Heart right ventricle (tissue), 16 donors: ENCODE measurements at places on chromosomes 3 and 15.
A peak's percentile ranks its signal among the peaks of the same experiment; 100 is the strongest.

- no peak for DNase-seq
Observed at GRCh38 chr3:11810276-11810675, 36.4 kb downstream of the TAMM41 start.

GRCh38 chr15:72774696-72775383, 8.7 kb downstream of the ADPGK start:
- DNase-seq: no peak

GRCh38 chr15:40430271-40430805, 10.4 kb upstream of the BAHD1 start:
- DNase-seq: no peak

DNA sequence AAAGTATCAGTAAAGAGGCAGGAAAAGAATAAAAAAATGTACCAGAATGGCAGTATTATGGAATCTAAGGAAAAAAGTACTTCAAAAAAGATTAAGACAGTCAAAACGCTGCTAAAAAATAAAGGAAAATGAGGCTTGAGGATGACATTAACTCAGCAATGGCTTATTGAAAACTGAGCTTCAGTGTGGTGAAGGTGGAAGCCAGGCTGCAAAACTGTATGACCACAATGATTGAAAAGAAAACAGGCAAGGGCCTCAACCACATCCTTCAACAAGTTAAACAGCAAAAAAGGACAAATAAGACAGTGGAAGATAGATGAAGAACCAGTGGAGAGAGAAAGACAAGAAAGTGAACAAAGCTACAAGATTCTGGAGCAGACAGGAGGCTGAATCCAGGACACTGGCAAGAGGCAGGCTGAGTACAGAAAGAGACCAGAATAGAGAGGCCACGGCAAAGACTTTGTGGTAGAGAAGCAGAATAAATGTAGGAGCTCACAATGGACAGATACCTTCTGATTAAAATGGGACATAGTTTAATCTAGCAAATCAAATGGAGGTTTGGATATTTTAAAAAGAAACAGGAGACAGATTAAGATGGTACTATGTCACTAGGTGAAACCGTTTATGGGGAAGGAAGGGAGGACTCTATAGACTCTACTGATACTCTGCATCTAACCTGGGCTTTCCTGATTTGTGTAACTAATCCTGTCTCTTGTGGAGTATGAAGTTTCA, 86.1 kb downstream of the TJP1 start:
- no peak for DNase-seq

DNA sequence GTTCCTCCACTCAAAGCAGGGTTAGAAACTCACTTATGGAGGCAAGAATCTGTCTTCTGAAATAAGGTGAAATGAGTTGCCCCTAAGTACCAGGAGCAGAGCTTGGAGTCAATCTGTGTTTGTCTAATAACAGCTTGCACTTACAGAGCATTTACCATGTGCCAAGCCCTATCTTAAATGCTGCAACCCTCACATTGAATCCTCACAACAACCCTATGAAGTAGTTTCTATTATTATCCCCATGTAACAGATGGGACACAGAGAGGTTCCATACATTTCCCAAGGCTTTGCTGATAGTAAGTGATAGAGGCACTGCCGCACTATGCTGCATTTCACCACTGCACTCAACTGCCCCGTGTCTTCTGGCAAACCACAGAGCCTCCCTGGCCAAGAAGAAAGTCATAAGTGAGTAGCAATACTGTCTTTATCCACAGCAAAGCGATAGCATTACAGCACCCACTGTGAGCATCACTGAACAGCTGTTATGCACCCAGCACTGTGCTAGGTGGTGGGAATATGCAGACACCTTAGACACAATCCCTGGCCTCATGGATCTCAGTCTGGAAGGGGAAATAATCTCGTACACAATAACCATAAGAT, 141.5 kb downstream of the SSR3 start:
- DNase-seq: no peak

DNA sequence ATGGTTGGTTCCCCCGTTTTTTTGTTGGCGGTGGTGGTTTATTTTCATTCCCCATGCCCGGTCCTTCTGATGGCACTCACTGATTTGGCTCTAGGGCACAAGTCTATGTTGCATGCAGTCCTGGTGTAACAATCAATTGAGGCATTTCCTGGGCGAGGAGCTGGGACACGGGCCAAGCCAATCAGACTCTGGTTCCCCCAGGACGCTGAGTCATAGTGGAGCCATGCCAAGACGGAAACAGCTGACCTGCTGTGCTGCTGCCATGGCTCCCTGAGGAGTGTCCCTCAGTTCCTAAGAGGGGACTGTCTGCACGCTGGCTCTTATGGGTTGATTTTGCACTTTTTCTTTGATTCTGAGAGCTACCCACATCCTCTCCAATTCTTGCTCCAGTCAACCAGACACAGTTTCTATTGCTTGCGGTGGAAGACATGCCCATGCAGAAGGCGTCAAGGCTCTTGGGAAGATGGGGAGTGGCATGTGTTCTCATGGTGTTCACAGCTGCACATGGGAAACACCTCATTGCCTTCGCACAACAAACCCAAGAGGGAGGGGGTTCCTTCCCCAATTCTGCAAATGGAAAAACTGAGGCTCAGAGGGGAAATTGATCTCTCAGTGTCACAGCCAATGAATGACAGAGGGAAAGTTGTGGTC, 28.3 kb upstream of the ALDH1L1 start:
- DNase-seq: peak; percentile 81

- no peak for DNase-seq
Observed at GRCh38 chr15:26910715-26911114, 43.9 kb downstream of the GABRA5 start.

DNA sequence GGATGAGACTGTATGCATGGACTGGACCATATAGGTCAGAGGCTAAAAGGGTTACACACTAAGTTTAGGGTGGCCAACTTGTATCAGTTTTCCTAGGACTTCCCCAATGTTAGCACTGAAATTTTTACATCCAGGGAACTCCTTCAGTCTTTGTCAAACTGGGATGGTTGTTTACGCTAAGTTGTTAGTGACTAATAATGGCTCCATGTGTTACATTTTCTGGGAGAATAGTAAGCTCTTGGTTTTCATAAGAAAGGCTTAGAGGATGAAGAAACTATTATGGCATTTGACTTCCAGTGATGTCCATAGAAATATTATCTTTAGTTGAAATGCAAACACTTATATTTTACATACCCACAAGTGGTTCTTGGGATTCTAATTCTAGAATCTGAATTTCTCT, 57.9 kb upstream of the ST3GAL6 start:
- no peak for DNase-seq

DNA sequence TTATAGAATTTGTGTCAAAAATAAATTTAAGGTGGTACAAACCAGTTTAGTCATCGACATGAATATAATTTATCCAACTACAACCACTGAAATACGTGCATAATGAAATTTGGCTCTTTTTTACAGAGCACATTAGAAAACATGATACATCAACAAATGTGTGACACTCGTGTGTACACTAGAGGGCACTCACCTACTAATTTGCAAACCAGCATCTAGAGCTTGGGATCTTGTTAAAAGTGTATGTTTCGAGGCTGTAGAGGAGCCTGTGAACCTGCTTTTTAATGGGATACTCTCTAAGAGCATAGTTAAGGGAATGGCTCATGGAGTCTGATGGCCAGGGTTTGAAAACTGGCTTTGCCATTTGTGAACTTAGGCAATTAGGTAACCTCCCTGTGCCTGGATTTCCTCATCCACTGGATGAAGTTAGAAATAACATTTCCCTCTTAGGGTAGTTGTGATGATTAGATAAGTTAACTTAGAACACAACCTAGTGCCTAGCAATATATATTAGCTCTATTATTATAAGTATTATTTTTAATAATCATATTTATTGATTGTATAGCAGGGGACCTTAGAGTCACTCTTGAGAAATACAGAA, 8.8 kb upstream of the CPOX start:
- no peak for DNase-seq

DNA sequence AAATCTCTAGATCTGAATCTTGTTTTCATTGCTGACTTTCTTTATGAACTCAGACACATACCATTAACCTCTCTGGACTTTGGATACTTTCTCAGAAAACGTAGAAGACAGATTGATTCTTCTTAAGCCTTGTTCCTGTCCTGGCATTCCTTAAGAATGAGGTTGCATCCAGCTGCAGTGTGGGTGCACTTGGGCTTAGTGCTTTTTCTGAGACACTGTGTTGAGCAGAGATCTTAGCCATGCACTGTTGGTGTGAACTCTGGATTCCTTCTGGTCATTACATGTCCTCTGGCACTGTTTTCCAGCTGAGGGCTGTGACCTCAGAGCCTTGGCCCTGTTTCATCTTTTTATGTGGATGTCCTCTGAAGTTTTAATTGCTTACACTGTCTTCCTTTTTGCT, 428.3 kb downstream of the CNTN4 start:
- no peak for DNase-seq

- no peak for DNase-seq
Observed at GRCh38 chr15:93070551-93071296, 18.3 kb downstream of the RGMA start.

DNA sequence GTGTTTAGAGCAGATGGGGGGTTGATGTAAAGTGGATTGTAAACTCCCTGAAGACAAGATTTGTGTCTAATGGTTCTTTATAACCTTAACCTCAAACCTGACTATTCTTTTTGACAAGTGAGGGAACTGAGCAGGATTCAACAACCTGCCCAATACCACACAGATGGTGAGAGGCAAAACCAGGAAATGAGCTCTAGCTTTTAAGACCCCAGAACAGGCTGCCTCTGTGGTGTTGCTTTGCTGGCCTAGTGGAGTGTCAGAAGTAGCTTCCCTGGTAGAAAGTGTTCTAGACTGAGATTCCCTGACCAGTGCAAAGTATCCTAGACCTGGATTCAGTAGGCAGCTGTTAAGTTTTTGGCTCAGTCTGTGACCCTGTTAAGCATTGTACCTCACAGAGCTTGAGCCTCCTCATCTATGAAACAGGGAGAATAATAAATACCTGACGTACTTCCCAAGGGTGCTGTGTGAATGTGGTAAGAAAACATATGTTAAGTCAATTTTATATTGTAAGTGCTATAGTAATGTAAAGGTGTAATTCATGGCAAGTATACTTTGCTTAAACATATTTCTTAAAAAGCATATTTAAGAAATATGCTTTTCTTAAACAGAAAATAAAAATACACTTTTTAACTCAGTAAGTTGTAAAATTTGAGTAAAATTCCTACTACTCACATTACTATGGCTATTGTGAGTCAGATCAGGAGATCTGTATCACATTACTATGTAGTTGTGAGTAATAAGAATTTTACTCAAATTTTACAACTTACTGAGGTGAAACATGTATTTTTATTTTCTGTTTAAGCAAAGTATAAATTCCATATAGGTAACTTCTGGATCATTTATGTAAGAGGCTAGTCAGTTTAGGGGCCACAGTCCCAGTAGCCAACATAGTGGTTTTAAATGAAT, 8.8 kb downstream of the GPR87 start:
- no peak for DNase-seq

DNA sequence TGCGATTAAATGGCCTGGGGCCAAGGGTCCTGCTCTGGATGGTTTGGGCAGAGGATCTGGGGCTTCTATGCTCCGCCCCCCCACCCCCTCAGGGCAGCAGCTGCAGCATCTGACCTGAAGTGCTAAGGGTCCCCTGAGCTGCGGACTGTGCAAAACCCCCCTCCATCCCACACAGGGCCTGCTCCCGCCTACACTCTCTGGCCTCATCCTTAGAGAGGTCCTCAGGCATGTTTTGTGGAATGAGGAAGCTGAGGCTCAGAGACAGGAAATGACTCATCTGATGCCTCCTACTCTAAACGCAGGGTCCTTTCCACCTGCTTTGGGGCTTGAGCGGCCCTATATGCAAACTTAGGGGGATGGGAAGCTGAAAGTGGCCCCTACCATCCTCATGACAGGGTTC, 59.5 kb upstream of the CTSH start:
- DNase-seq: no peak

- DNase-seq: no peak
Observed at GRCh38 chr3:94609908-94610307, 547.0 kb downstream of the NSUN3 start.

DNA sequence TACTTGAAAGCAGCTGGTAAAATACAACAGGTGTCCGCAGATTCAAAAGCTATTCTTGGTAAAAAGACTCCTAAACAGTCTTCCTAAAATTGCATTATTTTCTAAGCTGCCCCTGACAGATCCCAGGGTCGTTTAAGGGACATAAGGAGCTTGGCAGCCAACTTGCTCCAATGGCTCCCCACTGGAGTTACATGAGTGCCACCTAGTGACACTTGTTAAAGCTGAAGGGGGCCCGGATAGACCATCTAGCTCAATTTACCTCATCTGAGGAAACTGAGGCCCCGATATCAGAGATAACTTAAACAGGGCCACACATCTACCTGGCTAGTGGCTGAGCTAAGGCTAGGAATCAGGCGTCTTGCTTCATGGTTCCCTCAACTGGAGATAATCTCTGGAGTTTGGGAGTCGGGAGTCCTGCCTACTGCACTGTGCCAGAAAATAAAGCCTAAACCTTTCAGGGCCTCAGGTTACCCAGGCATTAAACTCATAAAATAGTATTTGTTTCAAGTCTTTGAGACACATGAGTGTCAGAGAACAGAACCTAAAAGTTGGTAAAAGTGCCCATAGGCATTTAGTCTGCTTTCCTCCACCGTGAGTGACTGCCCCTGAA, 6.5 kb upstream of the TBC1D23 start:
- DNase-seq: peak; percentile 25

GRCh38 chr15:62622775-62623174, 419.8 kb upstream of the TPM1 start:
- DNase-seq: no peak

DNA sequence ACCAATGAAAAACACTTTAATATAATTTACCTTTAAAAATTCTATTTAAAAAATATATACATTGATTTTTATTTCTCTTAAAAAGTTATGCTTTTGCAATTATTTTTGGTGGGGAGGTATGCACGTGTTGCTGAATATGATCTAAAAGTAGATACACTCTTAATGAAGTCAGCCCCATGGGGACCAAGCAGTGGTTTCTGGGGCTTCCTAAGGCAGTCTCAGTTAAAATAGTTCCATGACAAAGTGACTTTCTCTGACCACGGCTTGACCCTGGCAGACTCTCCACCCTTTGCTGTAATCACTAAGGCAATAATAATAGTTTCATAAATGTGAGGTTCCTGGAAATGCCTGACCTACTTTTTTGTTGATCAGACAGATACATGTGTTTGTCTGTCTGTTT, 50.4 kb downstream of the CCR4 start:
- no peak for DNase-seq

- peak; percentile 55 for DNase-seq
Observed at GRCh38 chr3:141659821-141660613, 78.1 kb upstream of the RNF7 start.

DNA sequence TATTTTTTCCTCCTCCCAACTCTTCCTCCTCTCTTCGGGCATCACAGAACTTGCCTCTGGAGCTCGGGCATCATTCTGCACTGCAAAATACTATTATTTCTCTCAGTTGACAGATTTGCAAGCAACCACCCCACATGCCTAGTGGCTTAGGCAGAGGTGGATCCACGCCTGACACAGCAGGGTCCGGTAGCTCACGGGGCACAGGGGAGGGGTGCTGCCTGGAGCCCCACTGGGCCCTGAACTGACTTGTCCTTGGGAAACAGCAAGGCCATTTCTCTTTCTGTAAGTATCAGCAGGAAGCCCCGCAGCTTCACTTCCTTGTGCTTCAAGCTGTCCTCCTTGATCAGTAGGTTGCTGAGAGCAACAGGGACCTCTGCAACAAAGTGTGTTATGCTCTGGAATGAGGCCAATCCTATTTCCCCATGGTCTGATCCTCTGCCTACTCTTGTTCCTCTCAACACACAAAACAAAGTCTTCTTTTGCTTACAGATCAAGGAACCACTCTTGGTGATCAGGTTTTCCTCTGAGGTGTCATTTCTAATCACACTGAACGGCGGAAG, 69.1 kb downstream of the FAM174B start:
- no peak for DNase-seq
